ENCODE measurements at places on chromosomes 7 and 10.

DNA sequence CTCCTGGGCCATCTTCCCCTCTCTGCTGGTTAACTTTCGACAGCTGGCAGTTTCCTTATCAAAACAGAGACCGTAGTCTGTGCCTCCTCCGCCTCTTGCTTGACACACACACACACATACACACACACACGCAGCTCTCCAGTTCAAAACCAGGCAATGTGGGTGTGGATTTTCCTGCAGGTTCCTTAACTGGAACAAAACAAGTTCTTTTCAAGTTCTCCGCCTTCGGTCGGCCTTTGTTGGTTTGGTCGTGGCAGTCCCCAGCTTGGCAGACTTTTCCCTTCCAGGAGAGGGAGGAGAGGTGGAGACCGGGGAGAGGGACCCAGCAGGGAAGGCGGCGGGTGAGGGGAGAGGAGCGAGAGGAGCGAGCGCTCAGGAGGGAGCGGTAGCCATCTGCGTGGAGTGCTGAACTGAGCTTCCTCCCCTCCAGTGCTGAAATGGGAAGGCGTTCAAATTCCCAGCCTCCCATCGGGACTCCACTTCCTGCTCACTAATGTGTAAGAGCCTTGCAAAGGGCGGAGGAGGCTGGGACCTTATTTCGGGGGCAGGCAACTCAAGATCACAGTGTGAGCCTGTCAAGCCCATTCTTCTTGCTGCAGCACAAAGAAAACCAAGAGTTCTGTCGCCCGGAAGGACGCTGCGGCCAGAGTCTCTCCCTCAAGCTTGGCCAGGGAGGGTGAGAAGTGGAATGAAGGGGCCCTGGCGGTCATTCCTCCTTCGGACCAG is 120.6 kb downstream of the PRPF18 start:
- DNase-seq: peak; percentile 79

- DNase-seq: no peak
Measured at GRCh38 chr7:95407751-95408150, 11.6 kb upstream of the PON3 start.

DNA sequence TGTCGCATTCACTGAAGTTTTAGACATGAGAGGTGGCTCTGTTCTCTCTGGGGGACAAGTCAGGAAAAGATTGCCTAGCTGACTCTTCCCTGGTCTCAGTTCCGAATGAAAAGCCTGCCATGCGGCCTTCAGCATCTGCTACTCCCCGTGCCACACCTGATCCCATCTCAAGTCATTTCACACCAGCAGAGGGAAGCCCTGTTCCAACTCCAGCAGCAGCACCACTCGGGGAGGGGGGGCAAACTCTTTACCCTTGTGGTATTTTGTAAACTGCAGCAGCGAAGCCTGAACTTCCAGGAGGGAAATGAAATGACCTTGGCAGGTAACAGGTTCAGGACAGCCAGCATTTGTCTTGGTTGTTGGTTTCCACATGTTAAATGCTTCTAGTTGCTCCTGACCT is 13.8 kb downstream of the LRRC4 start:
- no peak for DNase-seq

- no peak for DNase-seq
Measured at GRCh38 chr7:50416527-50417182, 33.5 kb downstream of the FIGNL1 start.

GRCh38 chr7:101200504-101200861 is 353 bp downstream of the MOGAT3 start:
- no peak for DNase-seq

- peak; percentile 66 for DNase-seq
Measured at GRCh38 chr10:80408242-80409101, at the start of gene PRXL2A. TSS of gene PRXL2A (plus strand) at chr10:80408551. CDS start at chr10:80420468, 11,917 bp downstream.

DNA sequence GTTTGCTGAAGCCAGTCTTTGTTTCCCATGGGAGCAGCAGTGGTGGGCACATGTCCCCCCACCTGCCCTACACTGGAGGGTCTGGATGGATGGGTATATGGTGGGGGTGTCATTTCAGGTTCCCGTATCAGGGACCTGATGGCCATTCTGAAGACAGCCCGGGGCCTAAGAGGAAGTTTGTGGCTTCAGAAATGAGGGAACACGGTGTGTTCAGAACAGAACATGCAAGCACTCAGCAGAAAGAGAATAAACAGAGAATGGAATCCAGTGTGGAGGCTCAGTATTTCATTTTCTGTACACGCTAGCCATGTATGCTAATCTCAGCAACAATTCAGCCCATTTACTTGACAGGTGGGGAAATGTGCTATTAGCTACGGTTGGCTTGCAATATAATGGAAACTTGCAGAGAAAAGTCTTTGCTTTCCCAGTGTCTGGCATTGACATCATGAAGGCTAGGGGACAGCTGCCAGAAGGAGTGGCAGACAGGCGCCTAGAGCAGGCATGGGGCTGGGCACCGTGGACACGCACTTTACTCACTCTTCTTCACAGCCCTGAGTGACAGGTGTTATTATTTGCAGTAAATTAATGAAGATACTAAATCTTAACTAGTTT is 98.6 kb downstream of the ELMO1 start:
- DNase-seq: no peak

- DNase-seq: no peak
Measured at GRCh38 chr7:111558991-111559390, 3.3 kb downstream of the IMMP2L start.

GRCh38 chr7:22871661-22872060 is 49.0 kb upstream of the TOMM7 start:
- DNase-seq: no peak

DNA sequence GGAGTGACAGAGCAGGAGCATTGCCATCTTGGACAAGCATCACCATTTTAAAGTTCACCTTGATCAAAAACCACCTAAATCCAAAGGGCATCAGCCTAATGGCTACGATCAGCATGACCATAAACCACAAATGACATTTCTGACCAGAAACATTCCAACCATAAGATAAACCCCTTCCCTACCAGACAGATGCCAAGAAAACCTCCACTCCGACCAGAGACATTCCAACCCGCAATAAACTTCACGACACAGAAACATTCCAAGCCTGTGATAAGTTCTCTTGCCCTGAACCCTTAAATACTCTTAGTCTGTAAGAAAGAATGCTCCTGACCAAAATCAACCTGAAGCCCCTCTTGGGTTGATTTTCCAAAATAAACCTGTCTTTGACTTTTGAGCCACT is 606.9 kb downstream of the POM121L12 start:
- DNase-seq: no peak

DNA sequence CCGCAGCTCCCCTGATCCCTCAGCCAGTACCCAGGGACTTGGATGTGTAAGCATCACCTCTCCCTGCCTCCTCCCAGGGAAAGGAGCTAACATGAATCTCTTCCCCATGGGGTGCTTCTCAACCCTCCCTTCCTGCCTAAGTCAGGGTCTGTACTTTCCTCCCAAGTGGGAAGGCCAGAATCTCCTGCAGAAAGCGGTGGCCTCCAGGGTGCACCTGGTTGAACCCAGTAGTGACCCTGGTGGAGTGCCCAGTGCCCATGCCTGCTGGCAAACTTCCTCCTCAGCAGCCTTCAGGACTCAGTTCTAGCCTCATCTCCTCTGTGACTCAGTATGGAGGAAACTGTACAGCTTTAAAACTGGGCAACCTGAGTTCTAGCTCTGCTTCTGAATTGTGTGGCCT is 2.8 kb upstream of the LOXL4 start:
- DNase-seq: no peak

DNA sequence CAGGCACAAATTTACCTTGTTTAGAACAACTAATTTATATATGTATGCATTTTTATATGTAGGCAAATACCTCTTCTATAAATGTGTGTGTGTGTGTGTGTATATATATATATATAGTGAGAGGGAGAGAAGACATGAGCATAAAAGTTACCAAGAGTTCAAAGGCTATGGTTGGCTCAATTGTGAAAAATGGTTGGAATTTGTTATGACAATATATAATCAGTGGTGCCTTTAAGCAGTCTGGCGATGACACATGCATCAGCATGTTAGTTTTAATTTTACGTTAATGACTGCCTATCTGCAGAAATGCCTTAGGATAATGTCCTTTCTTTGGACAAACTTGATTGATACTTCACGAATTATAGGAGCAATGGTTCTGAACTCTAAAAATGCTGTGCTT is 980.8 kb upstream of the LRRTM3 start:
- DNase-seq: no peak

DNA sequence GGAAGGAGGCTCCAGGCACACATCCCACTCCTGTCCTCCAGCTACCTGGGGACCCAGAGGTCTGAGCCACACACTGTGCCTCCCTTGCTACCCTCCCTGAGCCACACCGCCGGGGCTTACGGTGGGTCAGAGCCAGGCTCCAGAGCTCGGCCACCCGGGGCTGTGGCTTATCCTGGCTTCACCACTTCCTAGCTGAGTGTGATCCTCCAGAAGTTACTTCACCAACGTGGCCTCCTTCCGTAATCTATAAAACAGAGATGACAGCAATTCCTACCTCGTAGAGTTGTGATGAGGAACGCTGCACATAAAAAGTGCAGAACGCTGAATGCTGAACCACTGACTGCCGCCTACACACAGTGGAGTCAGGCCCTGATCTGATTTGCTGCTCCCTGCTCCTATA is 285.0 kb downstream of the PRPF18 start:
- no peak for DNase-seq

- DNase-seq: no peak
Measured at GRCh38 chr10:17026686-17027485, 102.7 kb downstream of the CUBN start.

- no peak for DNase-seq
Measured at GRCh38 chr7:87816389-87816788, 59.8 kb downstream of the SLC25A40 start.

DNA sequence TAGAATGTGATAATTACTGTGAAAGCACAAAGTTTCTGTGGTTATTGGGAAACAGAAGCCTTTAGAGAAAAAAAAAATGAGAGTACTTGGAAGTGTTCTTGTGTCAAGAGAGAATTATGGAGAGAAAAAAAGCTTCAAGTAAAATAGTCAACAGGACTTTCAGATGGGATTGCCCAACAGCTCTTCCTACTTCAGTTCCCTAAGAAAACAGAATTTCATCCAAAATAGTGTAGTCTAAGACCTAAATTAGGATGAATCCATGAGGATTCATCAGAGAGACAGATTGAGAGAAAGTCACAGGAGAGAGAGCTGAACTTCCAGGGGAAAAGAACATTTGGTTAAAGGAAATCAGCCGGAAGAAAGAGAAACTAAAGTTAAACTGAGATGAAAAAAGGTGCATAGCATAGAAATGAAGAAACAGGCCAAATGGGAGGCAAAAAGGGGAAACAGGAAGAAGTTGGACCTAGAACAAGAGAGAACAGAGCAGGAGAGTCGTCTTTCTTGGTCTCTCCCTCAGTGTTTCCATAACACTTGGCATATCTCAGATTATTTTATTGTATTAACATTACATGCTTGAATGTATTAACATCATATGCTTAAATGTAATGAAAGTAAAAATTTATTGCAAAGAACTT is 2.5 kb downstream of the SCIN start:
- no peak for DNase-seq

DNA sequence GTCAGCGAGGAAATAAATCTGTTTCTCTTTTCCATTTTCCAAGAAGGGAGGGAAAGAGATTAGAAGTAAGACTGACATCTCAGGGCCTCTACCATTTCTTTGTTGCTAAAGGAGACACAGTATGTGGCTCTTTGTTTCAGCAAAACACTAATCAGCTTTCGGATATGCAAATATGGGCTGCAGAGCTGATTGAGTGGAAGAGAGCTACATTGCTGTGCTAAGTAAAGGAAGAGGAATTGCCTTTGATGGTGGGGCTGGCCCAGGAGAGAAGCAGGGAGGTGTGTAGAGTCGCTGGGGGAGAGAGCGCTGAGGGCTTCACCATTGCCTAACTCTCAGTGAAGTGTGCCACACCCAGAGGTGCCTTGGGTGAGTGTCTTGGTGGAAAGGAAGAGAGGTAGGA is 284.8 kb downstream of the SDK1 start:
- DNase-seq: no peak

DNA sequence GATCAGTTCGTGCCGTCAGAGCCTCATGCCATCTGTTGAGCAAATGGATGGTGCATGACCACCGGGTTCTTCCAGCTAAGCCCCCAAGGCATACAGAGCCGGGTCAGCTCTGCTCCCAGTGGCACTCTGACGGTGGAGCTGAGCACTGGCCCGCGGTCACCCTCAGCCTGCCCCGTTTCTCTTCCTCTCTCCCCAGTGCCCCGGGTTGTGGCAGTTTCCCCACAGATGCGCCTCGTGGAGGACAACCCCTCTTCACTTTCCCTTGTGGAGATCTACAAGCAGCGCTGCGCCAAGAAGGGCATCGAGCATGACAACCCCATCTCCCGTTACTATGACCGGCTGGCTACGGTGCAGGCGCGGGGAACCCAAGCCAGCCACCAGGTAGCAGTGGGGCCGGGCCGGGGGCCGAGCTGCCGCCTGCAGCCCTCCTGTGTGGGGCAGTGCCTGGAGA is 129.9 kb downstream of the TRRAP start:
- DNase-seq: no peak

GRCh38 chr10:79405995-79406515 is 39.4 kb downstream of the ZCCHC24 start:
- DNase-seq: no peak

DNA sequence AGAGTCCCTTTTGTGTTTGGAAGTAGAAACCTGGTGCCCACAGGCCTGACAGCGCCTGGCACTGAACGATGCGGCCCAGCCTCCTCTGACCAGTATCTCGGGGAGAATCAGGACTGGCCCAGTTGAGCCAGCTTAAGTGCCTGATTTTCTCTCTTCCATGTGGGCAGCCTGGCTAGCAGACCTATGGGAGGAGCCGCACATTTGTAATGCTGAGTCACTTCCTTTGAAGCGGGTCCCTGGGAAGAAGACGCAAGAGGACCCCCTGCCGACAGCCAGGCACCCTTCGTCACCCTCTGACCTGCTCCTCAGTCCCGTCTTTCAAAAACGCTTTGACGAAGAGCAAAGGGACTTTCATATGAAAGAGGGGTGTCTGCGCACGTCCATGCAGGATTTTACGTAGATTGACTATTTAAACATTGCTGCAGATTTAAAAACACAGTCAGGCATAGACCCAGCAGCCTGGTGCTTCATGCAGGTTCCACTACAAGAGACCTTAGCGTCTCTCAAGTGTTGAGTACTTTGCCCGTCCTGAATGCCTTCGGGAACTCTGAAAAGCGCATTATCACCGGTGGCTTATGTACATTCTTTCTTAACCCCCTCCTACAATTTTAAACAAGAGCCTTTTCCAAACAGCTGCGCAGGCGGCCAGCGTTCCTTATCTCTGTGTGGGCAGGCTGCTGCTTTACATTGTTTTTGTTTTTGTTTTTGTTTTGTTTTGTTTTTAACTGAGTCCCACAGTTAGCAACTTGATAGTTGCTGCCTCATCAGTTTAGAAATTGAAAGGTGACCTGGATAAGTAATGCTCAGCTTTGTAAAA is 36.5 kb upstream of the AP5Z1 start:
- DNase-seq: no peak
